ENCODE measurements at places on chromosomes 13 and 19.

- DNase-seq: no peak
Measured at GRCh38 chr19:41888926-41889325, 5.9 kb downstream of the ARHGEF1 start.

- DNase-seq: no peak
Measured at GRCh38 chr13:105894697-105895096, 640.8 kb downstream of the EFNB2 start.

GRCh38 chr13:53415135-53415534 lies 386.5 kb downstream of the OLFM4 start:
- no peak for DNase-seq

DNA sequence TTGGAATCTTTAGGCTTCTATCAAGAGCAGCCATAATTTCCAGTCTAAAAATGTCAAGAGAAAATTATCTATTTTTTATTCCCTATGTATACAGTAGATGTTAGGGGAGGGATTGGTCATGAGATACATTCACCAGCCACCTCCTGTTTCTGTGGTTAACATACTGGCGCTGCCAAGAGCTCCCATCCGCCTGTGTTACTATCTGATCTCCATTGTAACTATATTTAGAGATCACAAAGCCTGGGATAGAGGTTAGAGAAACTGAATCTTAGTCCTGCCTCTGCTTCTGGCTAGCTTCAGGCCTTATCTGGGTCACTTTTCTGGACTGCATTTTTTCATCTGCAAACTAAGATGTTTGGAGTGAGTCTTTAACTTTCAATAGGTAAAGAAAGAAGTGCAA lies 46.3 kb downstream of the POLR1D start:
- DNase-seq: no peak

DNA sequence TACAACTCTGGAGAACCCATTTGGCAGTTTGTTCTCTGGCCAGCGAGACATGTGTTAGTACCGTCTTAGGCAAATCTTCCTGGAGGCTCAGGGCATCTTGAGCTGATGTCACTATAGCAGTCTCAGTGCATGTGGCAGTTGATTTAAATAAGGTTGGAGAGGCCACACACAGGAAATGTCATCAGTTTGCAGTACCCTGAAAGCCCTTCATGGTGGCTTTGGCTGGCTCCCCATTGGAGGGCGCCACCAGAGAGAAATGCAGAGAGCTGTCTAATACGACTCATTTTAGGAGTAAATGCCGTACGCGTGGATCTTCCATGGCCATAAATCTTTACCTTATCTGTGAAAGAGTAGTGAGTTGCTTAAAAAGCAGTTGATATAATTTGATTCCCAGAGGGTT lies 163.1 kb downstream of the STK24 start:
- no peak for DNase-seq

GRCh38 chr13:106522112-106522705 lies 13.3 kb downstream of the EFNB2 start:
- DNase-seq: no peak

GRCh38 chr13:49040872-49041271 lies 65.2 kb downstream of the FNDC3A start:
- no peak for DNase-seq

GRCh38 chr19:7678971-7679751 lies 1.5 kb upstream of the TRAPPC5 start:
- no peak for DNase-seq

GRCh38 chr19:19297759-19298158 lies 22.6 kb downstream of the SUGP1 start:
- DNase-seq: no peak

- DNase-seq: no peak
Measured at GRCh38 chr13:99151516-99151915, 49.1 kb upstream of the UBAC2 start.

DNA sequence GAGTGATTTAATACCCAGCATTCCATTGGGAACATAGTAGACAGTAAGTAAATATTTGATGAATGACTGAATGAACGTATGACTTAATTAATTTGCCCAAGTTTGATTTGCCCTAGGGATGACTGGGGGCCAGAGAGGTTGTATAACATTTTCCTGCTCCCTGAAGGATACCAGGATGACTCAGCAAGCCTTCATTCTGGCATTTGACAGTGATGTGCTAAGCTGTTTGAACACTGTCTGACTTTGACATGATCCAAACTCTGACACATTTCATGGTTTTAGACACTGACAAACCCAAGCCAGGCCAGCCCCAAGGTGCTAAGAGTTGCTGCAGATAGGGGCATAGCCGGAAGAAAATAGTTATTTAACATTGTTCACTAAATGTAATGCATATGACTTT lies 53.4 kb upstream of the KLF12 start:
- DNase-seq: no peak

GRCh38 chr19:32012886-32013631 lies 332.4 kb upstream of the ZNF507 start:
- DNase-seq: no peak

DNA sequence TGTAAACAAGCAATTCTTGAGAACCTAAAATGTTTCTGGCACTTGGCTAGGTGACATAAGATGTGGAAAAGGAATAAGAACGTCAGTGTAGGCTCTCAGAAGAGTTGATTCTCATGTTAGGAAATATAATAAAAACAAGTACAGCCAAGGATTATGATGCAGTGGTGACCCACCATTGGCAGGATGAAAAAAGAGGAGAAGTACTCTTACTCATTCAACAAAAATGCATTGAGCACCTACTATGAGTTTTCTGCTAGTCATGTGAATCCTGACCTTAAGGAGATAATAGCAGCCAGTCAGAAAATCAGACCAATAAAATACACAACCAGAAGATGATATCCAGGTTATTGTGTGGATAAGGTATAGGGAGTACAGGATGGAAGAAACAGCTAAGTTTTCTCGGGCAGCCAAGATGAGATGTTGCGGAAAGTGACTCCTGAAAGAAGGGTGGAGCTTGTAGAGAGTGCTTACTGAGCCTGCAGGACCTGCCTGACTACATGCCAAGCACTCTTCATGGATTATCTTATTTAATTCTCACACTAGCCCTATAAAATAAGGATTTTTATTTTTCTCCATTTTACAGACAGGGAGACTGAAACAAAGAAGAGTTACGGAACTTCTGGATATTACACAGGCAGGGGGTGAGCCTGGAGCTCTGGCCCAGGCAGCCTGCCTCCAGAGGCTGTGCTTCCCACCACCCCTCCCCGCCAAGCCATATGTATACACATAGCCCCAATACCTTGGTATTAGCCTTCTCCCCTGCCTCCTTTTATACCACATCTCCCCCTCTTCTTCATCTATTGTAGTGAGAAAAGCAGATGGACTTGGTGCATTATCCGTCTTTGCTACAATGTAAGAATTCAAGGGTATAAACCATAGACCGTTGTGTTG lies 58.0 kb downstream of the TGDS start:
- DNase-seq: no peak

DNA sequence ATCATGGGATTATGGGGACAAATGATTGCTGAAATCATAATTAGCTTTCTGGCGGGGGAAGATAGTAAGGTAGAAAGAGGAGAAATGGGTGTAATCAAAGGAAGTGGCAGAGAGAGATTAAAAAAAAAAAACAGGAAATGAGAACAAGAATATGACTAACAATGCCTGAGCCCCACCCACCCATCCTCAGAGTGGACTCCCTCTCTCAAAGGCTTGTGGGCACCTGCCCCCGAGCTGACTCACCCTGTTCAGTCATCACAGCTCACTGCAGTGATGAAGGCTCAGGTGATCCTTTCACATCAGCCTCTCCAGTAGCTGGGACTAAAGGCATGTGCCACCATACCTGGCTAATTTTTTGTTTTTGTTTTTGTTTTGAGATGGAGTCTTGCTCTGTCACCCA lies 26.4 kb upstream of the TPT1 start:
- peak; percentile 45 for DNase-seq

DNA sequence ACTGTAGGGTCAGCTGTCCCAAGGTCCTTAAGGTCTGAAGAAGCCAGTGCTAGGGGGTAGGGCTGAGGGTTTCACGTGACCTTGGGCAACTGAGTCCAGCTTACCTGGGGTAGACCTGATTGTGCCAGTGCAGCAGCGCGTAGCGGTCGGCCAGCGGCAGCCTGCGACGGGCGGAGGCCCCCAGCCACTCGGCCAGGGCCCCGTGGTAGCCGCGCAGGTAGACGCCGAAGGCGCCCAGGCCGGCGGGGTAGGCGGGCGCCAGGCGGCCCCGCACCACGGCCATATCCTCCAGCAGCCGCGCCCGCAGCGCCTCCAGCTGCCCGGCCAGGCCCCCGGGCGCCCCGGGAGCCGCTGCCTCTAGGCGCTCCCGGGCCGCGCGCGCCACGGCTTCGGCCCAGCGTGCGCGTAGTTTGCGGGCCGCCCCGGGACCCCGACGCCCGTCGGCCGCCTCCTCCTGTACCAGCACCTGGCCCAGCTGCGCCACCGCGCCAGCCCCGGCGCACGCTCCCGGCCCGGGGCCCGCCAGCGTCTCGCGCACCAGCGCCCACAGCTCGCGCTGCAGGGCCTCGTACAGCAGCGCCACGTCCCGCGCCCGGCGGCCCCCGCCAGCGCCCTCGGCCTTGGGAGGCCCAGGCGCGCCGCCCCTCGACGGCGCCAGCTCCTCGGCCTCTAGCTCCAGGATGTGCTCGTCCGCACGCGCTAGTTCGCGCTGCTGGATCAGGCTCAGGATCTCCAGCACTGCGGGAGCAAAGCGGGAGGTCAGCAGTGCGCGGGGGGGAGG lies 10.9 kb downstream of the EXOC3L2 start:
- no peak for DNase-seq

DNA sequence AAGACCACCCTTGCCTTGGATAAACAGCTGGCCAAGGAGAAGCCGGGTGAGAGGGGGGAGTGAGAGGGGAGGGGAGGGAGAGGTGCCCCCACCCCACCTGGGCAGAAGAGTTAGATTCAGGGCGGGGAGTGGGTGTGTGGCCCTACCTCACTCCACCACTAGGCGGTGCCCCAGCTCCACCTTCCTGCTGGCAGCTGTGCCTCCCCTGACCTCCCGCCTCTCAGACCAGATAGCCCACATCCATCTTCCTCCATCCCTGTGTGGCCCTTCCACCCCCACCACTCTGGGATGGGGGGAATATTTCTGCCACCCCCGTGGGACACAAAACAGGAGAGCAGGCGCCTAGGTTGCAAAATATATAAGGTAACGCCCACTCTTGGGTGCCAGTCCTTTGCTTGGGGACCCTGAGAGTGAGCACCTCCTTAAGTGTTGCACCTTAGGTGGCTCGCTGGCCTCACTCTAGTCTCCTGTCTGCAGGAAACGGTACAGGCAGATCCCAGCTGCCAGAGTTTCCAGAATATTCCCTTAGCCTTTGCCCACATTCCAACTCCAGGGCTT lies 13.8 kb upstream of the EHD2 start:
- DNase-seq: no peak

DNA sequence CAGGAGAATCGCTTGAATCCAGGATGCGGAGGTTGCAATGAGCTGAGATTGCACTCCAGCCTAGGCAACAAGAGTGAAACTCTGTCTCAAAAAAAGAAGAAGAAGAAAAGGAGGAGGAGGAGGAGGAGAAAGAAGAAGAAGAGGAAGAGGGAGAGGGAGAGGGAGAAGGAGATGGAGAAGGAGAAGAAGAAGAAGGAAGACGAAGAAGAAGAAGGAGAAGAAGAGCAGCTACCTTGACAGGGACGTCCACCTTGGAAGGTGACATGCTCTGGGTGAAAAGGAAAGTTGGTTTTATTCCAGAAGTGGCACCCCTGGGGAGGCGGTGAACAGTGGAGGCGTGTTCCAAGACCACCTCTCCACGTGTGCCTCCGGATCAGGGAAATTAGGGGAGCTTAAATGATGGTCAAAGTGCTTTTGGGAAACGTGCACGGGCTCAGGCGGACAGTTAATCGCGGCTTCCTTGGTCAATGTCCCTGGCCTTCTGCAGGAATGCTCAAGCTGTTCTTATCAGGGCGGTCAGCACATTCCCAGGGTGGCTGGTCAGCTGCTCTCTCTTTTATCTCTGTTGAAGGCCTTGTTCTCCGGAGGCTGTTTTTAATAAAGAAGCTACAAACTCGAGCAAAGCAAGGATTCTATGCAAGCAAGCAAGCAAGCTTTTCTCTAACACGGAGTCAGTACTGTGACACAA lies 78.9 kb upstream of the PEG3 start:
- DNase-seq: no peak

GRCh38 chr19:45322311-45322710 lies 364 bp downstream of the CKM start:
- DNase-seq: no peak

DNA sequence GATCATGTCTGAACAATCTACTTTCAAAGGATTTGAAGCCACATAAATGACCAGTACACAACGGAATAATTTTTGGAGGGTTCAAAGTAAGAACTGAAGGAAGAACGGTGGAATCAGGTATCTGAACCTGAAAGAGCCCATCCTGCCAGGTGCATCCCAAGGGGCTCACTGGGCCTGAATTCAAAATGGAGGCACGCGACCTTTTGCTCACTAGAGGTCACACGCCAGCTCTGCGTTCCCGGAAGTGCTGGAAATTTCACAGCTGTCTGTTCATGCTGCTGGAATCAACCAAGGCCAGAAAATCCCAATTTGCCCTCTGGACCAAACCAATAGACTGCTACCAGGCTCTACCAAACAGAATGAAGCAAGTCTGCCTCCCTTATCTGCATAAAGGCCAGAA lies 4.2 kb upstream of the RASA3 start:
- DNase-seq: no peak

- no peak for DNase-seq
Measured at GRCh38 chr13:72221276-72221962, 354.4 kb upstream of the DACH1 start.

DNA sequence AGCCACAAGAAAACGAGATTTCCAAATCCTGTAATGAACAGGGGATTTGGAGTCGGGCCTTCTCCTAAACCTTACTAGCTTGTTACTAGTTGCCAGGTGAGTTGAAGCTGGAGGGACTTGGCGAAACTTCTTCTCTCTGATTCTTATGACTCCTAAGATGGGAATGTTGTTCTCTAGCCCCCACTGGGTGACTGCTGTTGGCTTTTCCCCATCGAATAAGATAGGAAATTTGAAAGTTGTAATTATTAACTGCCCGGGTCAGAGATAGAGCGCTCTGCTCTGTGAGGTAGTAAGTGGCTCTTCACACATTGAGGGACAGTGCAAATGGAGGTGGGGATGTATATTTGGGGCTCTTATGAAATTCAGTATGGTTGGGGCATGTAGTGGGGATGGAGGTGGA lies 111.2 kb upstream of the MBNL2 start:
- DNase-seq: no peak

GRCh38 chr13:51557875-51558612 lies 26.2 kb upstream of the WDFY2 start:
- DNase-seq: peak; percentile 43

Measured in AG04450 (cell line).